ENCODE measurements at places on chromosomes 3 and 15.

DNA sequence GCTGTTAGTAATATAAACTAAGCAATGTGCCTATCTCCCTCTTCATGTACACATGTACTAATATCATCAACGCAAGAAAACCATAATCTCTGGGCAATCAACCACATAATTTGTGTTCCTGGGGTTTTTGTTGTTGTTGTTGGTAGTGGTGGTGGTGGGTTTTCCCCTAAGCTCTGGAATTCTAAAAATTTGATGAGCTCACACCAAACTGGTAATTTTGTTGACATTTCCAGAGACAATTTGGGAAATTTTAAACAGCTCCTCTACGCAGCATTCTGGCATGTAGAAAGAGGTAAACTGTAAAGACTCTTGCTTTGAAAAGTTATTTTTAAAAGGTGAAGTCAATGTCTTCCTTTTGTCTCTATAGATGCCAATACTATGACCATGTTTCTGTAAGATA, 126.7 kb downstream of the IGSF11 start:
- DNase-seq, result no peak

DNA sequence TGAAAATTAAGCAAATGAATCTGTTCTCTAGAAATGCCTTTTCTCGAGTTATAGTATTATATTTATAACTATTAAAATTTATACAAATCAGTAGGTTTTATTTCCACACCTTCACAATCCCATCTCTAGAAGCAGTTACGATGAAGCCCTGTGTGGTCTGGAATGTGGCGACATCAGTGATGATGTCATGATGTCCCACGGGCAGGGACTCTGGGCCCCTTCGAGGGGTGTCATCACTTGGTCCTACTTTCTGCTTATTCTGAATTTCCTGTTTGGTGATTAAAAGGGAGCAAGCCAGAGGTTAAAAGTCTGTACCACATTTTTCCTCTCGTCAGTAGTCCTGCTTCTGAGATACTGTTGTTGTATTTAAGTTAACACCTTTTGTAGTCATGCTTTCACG, 67.4 kb downstream of the PIK3R4 start:
- DNase-seq, result no peak

GRCh38 chr3:100210772-100211135, 50.0 kb upstream of the TBC1D23 start:
- DNase-seq, result no peak

GRCh38 chr3:141764986-141765385, 1.8 kb downstream of the GRK7 start:
- no peak for DNase-seq

DNA sequence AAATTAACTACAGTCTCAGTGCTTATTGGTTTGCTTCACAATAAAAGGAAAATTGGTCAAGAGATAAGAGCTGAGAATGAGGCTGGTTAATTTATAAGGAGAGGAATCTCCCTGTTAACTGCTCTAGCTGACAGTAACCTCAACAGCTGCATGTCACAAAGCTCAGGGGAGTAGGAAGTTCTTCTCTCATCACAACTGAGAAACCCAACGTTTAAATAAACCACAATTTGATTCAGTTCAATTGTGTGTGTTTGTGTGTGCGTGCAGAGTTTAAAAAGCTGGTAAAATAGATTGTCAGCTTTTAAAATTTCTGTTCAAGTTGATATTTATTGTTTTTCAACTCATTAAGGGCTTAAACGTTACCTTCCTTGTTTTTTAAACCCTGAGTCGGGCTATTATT, 3.5 kb upstream of the TGFBR2 start:
- DNase-seq, result no peak

DNA sequence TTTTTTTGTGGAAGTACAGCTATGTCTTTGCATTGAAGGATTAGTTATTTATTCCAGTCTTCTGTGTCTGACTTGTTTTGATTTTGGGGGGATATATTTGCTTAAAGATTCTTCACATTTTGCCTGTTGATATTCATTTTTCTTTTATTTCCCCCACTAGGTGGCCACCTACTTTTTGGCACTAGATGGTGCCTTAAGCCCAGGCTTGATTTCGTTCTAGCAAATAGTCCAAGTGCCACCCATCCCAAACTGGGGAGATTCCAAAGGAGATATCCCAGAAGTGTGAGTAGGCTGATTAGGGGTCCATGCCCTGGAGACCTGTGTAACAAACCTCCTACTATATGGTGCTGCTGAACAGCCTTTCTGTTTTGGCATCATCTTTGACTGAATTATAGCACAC, 80.0 kb upstream of the SPATA16 start:
- no peak for DNase-seq

GRCh38 chr3:12335421-12335820, 46.6 kb downstream of the PPARG start:
- no peak for DNase-seq

- DNase-seq, result no peak
Observed at GRCh38 chr3:50264383-50264963, 4.5 kb upstream of the SEMA3B start.

- DNase-seq, result no peak
Observed at GRCh38 chr3:105580296-105580965, 213.7 kb downstream of the ALCAM start.

DNA sequence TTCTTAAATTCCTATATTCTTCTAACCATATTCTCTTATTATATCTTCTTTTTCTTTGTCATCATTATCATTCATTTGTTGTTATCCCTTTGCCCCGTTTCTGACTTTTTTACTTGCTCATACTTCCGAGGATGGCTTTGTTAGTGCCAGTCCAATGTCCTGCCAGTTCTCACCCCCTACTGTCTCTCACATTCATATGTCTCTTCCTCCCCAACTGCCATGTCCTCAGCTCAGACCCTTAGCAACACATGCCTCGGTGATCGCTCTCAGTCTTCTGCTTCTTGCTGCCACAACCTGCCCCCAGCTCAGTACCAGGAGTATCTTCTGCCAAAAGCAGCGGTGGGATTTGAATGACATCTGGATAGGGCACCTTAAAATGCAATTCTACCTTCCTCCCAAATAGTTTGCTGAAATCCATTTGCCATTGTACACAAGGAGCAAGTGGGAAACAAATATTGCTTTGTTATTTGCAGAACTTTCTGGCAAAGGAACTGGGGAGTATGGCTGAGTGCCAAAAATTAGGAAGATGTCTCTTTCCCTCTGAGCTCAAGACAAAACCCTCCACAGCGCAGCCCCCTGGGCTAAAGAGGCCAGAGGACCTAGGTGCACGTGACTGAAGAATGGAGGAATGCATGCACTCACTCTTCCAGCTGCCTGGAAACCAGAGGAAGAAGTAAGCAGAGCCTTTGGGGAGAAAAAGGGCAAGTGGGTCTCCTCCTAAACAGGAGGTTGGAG, 57.7 kb upstream of the CTNNB1 start:
- no peak for DNase-seq

DNA sequence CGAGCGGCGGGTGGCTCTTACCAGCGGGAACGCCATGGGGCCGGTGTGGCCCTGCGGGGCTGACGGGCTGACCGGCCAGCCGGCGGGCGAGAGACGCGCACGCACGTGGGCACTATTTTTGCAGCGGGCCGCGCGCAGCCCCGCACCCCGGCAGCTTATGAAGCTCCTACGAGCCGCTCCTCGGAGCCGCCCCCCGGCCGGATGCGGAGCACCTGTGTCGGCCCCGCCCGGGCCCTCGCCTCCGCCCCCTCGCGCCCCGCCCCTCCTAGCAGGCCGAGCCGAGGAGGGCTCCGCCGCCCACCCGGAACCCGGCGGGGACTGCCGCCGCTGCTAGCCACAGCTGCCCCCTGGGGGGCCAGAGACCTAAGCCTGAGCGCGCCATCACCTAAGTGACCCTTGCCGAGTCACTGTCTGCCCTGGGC, 683 bp upstream of the CPEB1 start:
- DNase-seq, result peak; percentile 24

DNA sequence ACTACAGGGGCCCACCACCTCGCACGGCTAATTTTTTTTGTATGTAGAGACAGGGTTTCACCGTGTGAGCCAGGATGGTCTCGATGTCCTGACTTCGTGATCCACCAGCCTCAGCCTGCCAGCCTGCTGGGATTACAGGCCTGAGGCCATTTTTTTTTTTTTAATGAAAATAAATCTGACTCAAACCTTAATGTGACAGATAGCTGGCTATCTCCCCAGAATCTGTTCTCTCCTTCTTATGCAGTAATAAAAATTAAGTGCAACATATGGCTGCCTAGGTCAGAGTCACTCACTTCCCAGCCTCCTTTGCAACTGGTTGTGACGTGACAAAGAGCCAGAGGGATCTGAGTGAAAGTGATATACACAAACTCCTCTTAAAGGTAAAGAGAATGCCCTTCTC, 53.0 kb downstream of the ZNF148 start:
- DNase-seq, result no peak

GRCh38 chr15:100472736-100473135, 56.0 kb downstream of the CERS3 start:
- no peak for DNase-seq

DNA sequence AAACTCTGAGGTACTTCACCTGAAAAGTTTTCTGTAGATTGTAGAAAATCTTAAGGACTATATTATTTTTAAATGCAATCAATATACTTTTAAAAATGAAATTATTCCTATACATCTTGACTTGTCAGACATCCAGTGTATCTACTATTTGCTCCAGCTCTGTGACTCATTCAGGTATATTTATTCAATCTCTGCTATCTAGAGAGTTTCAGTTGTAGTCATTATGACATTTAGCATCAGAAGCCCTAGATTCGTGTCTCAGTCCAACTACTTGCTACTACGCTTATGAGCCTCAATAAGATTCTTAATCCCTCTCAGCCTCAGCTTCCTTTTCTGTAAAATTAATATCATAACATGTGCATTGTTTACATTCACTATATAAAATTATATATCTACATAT, 22.3 kb upstream of the EIF1B start:
- DNase-seq, result no peak

DNA sequence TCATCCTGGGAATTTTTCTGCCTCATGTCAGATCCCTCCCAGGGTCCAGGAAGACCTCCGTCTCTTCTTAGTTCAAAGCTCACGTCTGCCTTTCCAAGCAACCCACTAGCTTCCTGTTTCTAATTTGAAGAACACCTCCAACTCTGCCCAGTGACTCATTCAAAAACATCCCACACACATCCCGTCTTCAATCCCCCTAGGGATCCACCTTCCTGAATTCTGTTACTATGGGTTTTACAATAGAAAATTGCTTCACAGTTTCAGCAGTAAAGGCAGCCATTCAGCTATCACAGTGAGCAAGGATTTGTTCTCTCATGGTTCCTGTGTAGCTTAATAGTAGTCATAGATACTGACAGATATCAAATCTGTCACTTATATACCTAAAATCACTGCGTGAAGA, 308.3 kb upstream of the CCDC54 start:
- DNase-seq, result no peak

DNA sequence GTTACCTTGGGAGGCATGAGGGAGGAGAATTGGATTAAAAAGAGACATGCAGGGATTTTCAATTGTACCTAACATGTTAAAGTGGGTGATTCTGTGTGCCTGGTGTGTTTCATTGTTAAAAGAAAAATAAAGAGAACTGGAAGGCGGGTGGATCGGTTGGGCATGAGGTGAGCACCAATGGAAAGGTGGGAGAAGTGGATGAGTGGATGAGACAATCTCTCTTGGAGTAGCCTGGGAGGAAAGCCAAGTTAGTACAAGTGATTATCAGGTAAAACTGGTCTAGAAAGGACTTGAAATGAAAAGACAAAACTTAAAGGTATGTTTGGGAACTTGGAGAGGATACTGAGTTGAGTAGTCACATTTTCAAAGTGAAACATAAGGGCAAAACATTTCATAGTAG, 12.1 kb downstream of the VEPH1 start:
- no peak for DNase-seq

GRCh38 chr3:187836823-187837770, 91.8 kb upstream of the BCL6 start:
- no peak for DNase-seq

GRCh38 chr3:77825001-77825827, 785.3 kb downstream of the ROBO2 start:
- DNase-seq, result no peak

- DNase-seq, result no peak
Observed at GRCh38 chr15:94306700-94307650, 75.6 kb downstream of the MCTP2 start.

GRCh38 chr15:65796610-65797078, 4.6 kb upstream of the DENND4A start:
- DNase-seq, result no peak

DNA sequence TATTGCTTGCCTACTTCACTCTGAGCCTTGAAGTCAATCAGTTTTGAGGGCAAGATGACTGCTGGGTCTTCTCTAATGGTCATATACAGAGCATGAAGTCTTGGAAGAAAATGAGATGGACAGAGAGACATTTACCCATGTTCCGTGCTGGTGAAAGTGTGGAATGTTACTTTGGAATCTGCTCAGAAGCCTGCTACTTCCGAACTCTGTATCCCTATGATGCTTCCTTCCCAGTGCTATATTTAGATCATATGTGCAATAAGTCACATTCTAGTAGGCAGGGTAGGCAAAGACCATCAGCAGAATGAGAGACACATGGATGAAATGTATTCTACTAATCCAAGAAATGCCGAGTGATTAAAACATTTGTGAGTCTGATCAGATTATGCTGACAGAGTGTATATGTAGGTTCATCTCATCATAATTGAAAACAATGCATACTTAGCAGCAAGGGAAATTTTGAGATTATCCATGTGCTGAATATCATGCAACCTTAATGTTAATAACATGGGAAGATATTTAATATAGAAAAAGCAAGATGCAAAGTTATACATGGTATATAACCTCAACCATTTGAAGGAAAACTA, 60.5 kb downstream of the RAB7A start:
- no peak for DNase-seq

- peak; percentile 39 for DNase-seq
Observed at GRCh38 chr3:11643605-11644087, at the start of gene VGLL4. VGLL4 (minus strand) TSS chr3:11643915; CDS start chr3:11643518, 397 bp downstream.

- no peak for DNase-seq
Observed at GRCh38 chr3:142009029-142009428, 132.6 kb downstream of the ATP1B3 start.

GRCh38 chr3:159045279-159045885, 243.5 kb downstream of the MFSD1 start:
- no peak for DNase-seq

- DNase-seq, result no peak
Observed at GRCh38 chr15:43538091-43538490, 20.7 kb downstream of the MAP1A start.

- no peak for DNase-seq
Observed at GRCh38 chr3:164657631-164658030, 420.7 kb downstream of the SI start.

GRCh38 chr3:64104006-64104405, 80.7 kb upstream of the PSMD6 start:
- no peak for DNase-seq

DNA sequence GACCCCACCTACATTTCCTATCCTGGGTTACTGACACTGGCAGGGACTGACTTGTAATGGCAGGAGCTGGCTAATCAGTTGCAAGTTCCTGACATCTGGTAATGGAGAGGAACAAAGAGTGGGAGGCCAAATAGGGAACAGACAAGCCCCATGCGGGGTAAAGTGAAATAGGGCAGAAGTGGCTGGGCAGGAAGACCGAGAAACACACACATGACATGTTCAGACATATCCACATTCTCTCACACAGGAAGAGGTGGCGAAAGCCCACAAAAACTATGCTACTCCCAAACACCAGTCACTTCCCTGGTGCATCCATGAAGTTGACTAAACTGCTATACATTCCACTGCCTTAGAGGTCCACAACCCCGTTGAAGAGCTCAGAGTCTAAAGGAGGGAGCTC, 394.1 kb upstream of the TBL1XR1 start:
- no peak for DNase-seq
